ENCODE measurements at places on chromosomes 4 and X.

DNA sequence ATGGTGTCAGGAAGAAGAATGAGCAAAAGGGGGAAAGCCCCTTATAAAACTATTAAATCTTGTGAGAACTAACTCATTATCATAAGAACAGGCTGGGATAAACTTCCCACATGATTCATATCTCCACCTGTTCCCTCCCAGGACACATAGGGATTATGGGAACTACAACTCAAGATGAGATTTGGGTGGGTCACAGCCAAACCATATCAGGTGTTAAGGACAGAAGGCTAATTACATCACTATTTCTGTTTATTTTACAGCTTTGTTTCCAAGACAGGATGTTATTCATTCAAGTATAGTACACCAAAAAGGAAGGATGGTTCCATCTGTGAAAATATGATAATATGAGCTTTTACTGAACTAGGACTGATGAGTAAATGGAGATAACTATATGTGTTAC lies 63.7 kb upstream of the ARSJ start:
- no peak for DNase-seq

DNA sequence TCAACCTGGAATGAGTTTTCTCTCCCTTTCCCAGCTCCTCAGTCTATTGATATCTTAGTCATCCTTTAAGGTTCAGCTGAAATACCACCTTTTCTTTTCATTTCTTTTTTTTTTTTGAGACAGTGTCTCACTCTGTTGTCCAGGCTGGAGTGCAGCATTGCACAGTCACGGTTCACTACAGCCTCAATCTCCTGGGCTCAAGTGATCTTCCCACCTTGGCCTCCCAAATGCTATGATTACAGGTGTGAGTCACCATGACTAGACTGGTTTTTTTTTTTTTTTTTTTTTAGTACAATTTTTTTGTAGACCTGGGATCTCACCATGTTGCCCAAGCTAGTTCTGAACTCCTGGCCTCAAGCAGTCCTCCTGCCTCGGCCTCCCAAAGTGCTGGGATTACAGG lies 28.9 kb downstream of the AFF1 start:
- DNase-seq: no peak

DNA sequence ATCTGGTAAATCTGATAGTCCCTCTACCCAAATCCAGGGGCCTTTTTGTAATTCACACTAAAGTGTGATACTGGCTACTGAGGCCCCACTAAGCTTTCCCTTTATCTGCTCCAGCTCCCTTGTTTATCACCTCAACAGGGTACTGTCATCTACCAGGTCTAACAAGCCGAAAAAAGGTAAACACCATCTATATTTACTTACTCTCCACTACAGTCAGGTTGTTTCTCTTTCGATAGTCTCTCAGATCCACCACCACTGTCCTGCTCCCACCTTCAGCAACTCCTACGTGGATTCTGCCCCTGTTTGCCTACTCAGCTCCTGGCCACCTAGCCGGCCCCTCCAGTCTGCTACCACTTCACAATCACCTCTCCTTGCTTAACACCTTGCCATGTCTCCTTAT lies 3.3 kb downstream of the ITIH6 start:
- no peak for DNase-seq

GRCh38 chr4:16136827-16137226 lies 53.0 kb upstream of the PROM1 start:
- no peak for DNase-seq

- DNase-seq: no peak
These were observed 78.2 kb downstream of the IL21 start for GRCh38 chr4:122542411-122543236.

DNA sequence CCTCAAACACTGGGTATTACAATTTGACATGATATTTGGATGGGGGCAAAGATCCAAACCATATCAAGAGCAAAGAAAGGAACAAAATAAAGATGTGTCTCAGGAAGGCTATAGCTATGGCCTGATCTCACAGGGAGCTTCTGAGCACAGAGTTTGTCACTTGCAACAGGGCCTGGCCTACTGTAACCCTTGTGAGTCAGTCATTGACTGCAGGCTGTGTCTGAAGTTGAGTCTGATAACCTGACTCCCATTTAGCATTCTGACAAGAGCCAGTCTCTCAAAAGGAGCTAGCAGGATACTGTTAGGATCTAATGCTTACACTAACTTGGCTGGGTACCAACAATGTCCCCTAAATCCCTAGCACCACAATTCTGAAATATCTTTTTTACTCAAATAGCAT lies 612.5 kb upstream of the TECRL start:
- no peak for DNase-seq

DNA sequence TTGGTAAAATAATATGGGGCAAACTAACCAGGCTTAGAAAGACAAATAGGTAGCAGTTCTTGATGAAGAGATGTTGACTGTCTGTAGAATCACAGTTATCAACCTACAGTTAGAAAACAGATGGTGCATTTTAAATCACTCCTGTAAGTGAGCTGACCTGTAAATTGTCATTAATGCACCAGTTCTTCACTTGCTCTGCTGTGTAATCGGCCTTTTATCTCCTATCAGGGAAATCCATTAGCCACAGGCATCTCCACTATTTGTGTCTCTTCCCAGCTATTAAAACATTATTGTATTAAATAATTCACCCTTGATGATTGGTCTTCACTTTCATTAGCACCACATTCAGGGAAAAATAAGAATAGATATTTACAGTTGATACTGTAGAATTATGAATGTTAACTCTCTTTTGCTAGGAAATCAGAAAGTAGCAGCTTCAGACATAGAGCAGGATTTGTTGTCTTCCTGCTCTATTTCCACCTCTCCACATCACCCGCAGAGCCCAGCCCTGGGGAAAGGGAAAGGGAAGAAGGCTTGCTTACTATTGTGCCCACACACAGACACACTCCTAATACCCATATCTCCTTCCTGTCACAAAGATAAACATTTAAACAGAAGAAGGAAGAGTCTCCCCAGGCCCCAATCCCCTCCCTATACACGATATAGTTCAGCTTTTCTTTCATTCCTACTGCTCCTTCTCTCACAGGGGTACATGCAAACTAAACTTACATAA lies 97.1 kb downstream of the REELD1 start:
- DNase-seq: no peak
